ENCODE measurements at places on chromosomes 4 and X. TPM values are rescaled to one million over a fixed set of nuclear protein-coding genes. Genes with fewer than 3 reads are reported as not detected.

CENPVL2 gene
- not detected for total RNA-seq

ADAMTS3 gene
- not detected for total RNA-seq

EDA gene
- total RNA-seq = 8.8 TPM

ADRA2C gene
- total RNA-seq = 43.8 TPM

SH3D19 gene
- 34.4 TPM for total RNA-seq

SMPX gene
- total RNA-seq = 0.67 TPM

GUCY1B1 gene
- not detected for total RNA-seq

FAM156B gene
- 6.3 TPM for total RNA-seq

TRAM1L1 gene
- 0.36 TPM for total RNA-seq

CYP4V2 gene
- 2.1 TPM for total RNA-seq

OTUD4 gene
- total RNA-seq = 21.1 TPM

SPANXN3 gene
- not detected for total RNA-seq

CCKAR gene
- total RNA-seq = not detected

AGA gene
- total RNA-seq = 12.2 TPM

UGT2B11 gene
- total RNA-seq = 2.1 TPM
